ENCODE measurements at places on chromosomes 3 and 15.

- DNase-seq: no peak
Observed at GRCh38 chr3:46737329-46737731, 19.7 kb upstream of the PRSS50 start.

- no peak for DNase-seq
Observed at GRCh38 chr15:68154923-68155559, 50.1 kb downstream of the CALML4 start.

GRCh38 chr3:124532071-124532470 is 198.2 kb upstream of the UMPS start:
- no peak for DNase-seq

GRCh38 chr3:47007482-47008233 is 28.2 kb downstream of the NBEAL2 start:
- DNase-seq: no peak

- no peak for DNase-seq
Observed at GRCh38 chr15:41937568-41937923, 34.8 kb downstream of the EHD4 start.

- no peak for DNase-seq
Observed at GRCh38 chr15:91331581-91331980, 231.5 kb downstream of the SV2B start.

DNA sequence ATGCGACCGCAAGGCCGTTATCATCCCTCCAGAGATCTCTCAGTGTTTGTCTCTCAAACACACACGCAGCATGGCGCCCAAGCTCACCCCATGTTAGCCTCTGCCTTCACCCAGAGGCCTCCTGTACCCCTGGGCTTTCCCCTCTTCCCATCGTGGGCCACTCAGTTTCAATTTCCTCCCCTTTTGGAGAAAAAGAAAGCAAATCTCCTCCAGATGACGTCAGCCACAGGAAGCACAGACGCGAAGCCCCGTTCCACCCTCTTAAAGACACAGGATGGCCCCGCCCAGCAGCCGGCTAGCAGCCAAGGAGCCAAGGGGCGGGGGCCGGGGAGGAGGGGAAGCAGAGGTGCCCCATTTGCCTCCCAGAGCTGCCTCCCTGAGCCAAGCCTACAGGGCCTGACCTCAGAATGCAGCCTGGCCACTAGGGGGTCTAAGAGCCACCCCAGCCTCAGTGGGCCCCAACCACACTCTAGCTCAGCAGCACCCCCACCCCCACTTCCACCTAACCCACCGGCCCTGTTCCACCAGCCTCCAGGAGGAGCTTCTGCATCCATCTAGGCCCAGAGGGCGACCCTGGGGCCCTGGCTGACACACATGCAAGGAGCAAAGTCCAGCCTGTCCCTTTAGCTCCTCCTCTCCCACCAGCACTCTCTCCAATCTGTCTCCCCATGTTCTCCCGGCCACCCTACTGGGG is 26.5 kb downstream of the ATRIP start:
- peak; percentile 98 for DNase-seq

GRCh38 chr15:92749946-92750345 is 94.4 kb upstream of the FAM174B start:
- no peak for DNase-seq

DNA sequence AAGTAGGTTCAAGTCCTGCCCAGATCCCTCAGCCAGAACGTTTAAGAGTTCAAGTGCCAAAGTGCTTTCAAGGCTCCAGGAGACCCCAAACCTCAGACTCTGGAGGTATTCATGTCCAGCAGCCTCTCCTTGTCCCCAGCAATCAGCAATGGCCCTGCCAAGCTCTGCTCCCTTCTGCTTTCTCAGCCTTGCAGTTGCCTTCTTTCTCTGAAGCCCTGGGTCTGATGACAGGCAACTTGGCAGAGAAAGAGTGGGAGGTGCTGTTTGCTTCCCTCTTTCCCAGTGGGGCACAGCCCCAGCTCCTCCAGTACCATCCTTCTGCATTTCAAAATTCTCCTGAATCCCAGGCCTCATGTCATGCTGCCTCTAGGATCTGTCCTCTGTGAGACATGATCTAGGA is 40.2 kb downstream of the ATP2B2 start:
- DNase-seq: no peak

- no peak for DNase-seq
Observed at GRCh38 chr3:71652781-71653413, 69.4 kb upstream of the FOXP1 start.

DNA sequence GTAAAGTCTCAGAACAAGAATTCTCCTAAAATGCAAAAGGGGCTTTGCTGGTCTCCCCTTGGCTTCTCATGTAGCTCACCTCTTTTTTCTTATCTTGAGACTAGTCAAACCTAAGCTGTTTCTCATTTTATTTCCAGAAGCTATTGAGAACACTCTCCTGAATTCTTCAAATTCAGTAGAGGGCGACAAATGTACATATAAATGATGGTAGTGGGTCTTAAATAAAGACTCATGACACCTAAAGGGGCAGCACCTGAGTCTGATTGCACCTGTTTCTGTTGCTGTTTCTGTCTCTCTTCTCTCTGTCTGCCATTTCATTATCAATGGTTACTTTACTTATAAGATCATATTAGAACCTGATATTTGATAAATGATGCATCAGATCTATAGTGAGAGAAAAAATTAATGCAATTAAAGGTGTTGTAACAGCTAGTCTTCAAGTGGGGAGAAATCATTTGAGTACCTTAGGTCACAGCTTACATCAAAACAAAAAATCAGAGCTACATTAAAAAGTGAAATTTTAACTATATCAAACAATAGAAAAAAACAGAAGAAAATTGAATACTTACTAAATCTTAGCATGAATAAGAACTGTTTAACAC is 7.0 kb downstream of the ADIPOQ start:
- DNase-seq: no peak

GRCh38 chr3:30102356-30102755 is 504.0 kb upstream of the TGFBR2 start:
- no peak for DNase-seq

DNA sequence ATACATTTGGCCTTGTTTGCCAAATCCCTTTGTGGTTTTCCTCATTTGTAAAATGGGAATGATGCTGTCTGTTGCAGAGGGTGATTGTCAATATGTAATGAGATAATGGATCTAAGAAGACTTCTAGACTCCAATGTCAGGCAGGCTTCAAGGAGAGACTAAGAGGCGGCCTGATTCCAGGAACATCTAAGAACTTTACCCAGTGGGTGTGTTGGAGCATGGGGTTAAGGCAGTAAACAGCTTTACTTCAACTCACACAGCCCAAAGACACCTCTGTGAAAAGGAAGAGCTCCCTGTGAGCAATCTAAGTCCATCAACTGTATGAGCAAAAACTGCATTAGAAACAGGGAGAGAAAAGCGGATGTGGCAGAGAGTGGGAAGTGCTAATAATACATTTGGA is 560.6 kb downstream of the PDCD6IP start:
- DNase-seq: no peak

- no peak for DNase-seq
Observed at GRCh38 chr3:114452256-114452655, 158.4 kb downstream of the TIGIT start.

DNA sequence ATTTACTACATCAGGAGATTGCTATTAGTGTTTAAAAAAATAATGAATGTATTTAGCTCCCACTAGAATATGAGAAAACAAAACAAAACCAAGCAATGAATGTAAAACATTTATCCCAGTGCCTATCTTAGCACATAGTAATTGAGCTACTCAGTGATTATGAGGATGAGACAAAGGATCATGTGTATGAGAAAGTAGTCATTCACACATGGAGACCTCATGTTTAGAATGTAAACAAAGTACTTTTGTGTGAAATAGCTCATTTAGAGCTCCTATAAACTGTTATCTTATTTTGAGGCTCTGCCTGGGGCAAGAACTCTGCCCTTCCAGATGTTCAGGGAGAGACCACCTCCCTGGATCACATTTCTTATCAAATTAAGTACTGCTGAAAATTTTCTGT is 236.8 kb downstream of the LRRN1 start:
- DNase-seq: no peak

- peak; percentile 39 for DNase-seq
Observed at GRCh38 chr3:150840802-150841515, 64.3 kb downstream of the MINDY4B start.

DNA sequence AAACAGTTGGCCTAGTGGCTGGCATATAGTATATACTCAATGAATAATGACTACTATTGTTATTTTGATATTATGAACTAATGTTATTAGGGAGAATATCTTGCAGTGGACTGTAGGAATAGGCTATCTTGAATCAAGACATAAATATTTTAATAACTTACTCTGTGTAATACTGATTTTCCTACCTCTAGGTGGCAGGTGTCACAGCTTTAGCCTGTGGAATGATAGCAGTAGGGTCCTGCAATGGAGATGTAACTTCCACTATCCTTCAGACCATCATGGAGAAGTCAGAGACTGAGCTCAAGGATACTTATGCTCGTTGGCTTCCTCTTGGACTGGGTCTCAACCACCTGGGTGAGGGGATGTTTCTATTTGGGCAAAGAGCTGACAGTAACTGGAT is 6.5 kb downstream of the PSMD2 start:
- no peak for DNase-seq

DNA sequence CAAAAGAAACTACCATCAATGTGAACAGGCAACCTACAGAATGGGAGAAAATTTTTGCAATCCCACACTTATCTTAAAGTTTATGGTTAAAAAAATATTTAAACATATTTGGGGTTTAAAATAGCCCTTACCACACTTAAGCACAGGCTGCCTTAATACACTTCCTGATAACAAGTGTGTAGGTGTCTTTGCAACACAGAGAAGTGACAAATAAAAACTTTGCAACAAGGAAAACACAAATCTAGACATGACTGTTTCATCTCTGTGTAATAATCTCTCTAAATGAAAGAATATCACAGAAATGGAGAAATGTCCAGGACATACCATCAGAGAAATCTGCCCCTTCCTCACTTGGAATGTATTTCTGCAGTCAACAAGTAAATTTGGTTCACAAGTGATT is 464.1 kb upstream of the ARHGEF26 start:
- DNase-seq: no peak

- DNase-seq: no peak
Observed at GRCh38 chr15:97686324-97686723, 274.2 kb upstream of the ARRDC4 start.

GRCh38 chr15:100152463-100152862 is 189.3 kb downstream of the ADAMTS17 start:
- DNase-seq: no peak

DNA sequence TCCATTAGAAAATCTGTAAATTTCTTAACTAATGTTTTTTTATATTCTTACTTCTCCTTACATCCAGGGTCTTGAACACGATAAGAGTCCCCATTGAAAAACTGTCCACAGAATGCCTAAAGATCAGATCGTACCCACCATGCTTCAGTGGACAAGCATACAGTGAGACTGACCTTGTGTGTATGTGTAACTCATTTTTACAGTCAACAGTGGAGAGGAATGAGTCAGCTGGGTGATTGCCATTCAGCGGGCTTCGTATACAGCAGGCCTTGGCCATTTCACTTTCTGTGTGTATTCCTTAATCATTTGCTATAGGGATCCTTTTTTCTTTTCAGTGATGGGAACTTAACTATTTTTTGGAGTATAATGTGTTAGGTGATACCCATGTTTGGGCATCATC is 10.6 kb downstream of the PARP14 start:
- no peak for DNase-seq

DNA sequence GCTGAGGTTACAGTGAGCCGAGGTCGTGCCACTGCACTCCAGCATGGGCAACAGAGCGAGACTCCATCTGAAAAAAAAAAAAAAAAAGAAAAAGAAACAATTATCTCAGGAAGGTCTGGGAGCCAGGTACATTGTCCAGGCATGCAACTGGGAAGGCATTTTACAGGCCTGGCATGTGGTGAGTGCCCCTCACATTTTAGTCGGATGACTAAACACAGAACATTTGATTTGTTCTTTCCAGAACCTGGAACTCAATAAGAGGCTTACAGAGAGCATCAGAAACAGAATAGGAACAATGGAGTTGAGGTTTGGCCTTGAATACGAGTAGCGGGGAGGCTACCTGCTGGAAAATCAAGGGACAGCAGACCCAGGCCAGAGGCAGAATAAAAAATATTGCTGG is 33.7 kb upstream of the IGF1R start:
- DNase-seq: no peak

DNA sequence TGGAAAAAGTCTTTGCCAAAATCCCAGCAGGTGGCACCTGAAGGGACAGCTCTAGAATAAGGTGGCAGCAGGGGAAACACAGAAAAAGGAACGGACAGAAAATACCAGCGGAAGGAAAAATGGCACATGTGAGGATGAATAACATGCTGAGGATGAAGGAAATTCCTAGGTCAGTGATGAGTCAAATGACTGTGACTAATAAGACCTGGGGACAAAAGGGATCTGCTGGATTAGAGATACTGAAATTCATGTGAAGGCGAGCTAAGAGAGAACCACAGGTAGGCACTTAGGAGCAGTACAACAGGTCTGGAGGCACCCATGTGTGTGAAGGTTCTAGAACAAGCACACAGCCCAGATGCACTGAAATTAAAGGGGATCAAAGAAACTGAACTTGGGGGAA is 482.5 kb downstream of the FOXP1 start:
- no peak for DNase-seq

- DNase-seq: no peak
Observed at GRCh38 chr3:50599716-50600118, 11.9 kb downstream of the CISH start.

Data from H9 (cell line).